Right renal cortex interstitium (tissue), 3 donors: ENCODE measurements at places on chromosomes 2 and 18. TPM values are rescaled to one million over a fixed set of nuclear protein-coding genes. Genes with fewer than 3 reads are reported as not detected.
A peak's percentile ranks its signal among the peaks of the same experiment; 100 is the strongest.

- no peak for DNase-seq
Observed at GRCh38 chr2:46632349-46632748, 153.0 kb downstream of the TMEM247 start.

GRCh38 chr2:96147593-96148201 is 2.5 kb upstream of the DUSP2 start:
- no peak for DNase-seq

DNA sequence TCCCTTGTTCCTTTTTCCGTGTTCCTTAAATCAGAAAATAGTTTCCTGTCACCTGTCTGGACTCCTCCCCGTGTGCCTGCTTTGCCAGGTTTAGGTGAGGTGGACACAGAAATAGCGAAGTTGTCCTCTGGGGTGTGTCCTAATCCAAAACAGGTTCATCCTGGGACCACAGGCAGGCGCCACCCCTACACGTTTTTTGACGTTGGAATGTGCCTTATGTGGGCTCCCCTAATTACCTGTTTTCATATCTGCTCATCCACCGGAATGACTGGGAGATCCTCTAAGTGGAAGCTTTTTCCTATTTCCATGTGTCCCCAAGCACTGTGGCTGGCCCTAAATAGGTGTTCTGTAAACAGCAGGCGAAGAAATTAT is 49.0 kb upstream of the PAIP2B start:
- DNase-seq = no peak

DNA sequence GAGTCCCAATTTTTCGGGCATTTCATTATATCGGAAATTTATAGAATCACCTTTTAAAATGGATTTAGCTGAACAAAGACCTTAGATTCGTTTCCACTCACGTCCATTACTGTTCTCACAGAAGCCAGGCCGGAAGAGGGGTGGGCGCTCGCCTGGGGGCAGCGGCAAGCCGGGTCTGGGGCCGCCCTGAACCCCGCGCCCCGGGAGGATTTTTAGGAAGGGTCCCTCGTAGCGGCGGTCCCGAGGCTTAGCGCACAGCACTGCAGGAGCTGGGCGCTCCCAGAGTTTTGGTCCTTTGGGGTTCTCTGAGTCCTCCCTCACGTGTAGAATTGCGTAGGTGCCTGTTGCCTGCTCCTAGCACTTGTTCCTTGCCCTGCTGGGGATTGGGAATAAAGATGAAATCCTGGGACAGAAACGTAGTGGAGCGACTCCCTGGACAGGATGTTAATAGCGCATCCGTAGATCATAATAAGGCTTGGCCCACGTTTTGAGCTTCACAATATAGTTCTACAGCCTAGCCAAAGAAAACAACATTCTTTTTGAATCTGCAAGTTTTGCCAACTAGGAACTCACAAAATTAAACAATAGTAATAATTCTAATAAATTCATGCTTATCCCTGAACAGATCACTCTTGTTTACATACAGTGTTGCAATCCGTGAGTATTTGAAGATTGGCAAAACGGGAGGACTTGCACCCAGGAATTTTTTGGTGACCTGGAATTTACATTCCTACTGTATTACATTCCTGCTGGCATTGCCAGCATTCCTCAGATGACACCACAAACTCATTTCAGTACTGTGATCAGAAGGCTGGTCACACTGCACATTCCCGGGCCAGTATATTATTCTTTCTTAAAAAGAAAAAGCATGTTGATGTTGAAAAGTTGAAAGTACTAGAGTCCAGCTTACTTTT is 875 bp downstream of the C18orf63 start:
- no peak for DNase-seq

GRCh38 chr2:10168221-10168620 is 45.7 kb downstream of the RRM2 start:
- no peak for DNase-seq

DNA sequence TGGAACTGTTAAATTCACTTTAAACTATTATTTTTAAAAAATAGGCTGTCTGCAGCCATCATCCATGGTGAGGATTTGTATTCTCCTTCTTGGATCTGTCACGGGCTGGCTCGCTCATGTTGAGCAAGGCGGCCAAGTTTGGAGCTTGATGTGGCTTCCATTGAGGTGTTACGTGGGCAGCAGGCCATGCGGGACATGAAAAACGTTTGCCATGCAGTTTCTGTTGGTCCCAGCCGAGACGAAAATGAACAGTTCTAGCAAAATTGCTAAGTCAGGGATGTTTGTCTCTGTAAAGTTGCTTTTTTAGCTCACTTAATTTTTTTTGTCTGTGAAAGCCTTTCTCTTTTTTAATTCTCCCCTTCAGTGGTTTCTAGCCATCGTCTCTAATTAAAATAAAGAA is 70.2 kb upstream of the MGAT5 start:
- no peak for DNase-seq

DNA sequence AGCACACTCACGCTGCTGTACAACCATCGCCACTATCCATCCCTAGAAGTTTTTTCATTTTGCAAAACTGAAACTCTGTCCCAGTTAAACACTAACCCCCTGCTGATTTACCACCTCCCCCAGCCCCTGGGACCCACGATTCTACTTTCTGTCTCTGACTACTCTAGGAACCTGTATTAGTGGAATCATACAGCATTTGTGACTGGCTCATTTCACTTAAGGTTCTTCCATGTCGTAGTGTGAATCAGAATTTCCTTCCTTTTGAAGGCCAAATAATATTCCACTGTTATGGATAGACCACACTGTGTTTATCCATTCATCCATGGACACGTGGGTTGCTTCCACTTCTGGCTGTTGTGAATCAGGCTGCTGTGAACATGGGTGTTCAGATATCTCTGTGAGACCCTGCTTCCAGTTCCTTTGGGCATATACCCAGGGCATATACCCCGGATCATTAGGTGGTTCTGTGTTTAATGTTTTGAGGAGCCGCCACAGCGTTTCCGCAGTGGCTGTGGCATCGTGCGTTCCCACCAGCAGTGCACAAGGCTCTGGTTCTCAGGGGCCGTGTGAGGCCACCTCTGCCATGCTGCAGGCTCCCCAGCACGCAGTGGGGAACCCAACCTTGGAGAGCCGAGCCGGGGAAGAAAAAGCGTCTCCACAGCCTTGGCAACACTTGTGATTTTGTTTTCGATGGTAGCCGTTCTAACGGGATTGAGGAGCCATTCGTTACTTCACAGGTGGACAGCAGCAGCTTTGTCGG is 10.1 kb downstream of the RAMP1 start:
- DNase-seq = no peak

GRCh38 chr2:182921234-182921633 is 54.8 kb upstream of the FRZB start:
- no peak for DNase-seq

- DNase-seq = no peak
Observed at GRCh38 chr2:162838136-162838497, 450 bp downstream of the KCNH7 start.

DNA sequence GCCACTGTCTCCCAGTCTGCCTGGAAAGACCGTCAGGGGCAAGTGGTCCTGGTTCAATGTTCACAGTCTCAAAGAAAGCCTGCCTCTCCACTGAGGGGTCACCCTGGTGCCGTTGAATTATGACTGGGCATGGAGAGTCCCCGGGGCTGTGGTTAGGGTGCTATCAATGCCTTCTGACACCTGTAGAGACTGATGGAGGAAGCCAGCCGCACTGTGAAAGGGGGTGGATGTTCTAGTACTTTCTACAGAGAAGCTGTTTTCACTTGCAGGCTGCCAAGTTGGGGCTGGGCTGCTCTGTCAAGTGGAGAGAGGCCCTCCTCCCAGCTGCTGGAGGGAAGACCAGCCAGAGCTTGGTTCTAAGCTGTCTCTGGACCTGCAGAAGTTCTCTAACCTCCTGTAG is 80.5 kb downstream of the BCL2L11 start:
- DNase-seq = no peak

- no peak for DNase-seq
Observed at GRCh38 chr18:78140294-78140693, 839.3 kb upstream of the SALL3 start.

DNA sequence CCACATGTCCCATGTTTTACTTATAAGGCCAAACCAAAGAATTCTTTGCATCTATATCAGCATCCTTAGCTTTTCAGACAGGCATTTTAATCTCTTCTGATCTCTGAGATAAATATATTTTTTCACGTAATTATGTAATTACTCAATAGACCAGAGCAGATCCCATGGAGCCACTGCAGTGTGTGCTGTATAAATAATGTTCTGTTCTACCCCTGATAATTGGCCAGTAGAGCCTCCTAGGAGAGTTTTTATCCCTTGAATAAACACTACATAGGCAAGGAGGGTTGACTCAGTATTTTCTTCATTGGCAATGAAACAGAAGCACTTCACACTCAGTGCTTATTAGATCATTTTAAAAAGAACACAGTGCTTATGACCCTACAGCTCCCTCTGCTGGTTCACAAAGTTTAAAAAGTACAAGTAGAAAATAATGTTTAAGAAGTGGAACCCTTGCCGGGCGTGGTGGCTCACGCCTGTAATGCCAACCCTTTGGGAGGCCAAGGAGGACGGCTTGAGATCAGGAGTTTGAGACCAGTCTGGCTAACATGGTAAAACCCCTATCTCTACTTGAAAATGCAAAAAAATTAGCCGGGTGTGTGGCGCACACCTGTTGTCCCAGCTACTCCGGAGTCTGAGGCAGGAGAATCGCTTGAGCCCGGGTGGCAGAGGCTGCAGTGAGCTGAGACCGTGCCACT is 91.9 kb downstream of the PPP1R1C start:
- peak; percentile 64 for DNase-seq

- DNase-seq = no peak
Observed at GRCh38 chr18:27996801-27997272, 180.1 kb downstream of the CDH2 start.

DNA sequence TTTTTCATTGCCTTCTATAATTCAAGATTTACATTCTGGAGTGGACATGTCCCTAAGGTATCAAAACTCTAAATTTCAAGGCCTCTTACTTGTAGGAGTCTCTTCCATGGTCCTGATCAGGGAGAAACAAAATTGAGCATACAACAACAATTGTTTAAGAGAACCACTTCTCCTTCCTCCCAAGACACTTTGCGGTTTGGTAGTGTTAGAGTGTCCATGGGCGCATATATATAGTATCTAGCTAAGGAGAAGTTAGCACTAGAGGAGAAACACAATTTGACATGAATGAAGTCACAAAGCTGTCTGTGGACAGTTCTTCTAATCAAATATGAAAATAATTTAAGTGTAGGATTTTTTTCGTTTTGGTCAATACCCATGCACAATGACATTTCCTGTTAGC is 349.1 kb upstream of the MAP2 start:
- DNase-seq = no peak

GRCh38 chr2:104852090-104852666 is 1.7 kb upstream of the POU3F3 start:
- no peak for DNase-seq

DNA sequence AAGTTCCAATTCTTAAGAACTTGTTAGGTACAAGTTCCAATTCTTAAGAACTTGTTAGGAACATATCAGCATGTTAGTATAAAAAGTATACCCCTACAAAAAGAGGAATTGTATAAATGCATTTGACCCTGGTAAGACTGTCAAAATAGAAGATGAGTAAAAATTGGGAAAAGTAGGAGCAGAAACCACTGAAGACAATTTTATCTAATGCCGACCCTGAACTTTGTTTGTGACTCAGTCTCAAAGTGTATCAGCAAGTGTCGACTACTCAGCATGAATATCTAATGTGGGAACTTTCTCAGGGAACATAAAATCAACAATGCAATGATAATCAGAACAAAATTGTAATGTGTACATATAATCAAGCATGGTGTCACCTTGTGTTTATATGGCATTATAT is 583 bp upstream of the CD226 start:
- DNase-seq = no peak

DNA sequence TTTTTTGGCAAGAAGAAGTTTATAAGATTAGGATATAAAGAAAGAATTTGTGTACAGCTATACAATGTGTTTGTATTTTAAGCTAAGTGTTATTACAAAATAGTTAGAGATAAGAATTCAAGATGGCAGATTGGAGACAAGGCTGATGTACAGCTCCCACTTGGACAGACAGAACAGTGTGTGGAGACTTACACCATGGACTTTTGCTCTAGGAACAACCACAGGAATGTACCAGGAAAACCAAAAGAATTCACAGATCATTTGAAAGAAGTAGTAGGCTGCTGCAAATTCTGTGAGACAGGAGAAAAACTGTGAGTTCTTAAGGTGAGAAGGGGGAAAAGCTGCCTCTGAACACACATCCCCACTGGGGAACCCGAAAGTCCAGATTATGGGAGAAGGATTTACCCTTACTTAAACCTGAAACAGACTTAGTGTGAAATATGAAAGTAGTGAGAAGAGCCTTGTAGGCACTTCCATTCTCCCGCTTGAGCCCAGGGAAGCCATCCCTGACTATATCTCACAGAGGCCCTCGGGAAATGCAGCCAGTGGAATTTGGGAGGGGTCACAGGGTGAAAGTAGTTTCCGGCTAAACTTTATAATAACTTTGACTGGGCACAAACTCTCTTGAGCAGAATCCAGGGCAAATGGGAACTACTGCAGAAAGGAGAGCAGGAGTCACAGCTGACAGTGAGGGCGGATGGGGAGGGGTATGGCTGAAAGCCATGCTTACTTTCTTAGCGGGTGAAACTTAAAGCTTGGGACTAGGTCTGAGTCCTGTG is 11.6 kb upstream of the RPRD1A start:
- DNase-seq = no peak

- DNase-seq = no peak
Observed at GRCh38 chr2:224781400-224781799, 65.2 kb upstream of the CCDC195 start.

DNA sequence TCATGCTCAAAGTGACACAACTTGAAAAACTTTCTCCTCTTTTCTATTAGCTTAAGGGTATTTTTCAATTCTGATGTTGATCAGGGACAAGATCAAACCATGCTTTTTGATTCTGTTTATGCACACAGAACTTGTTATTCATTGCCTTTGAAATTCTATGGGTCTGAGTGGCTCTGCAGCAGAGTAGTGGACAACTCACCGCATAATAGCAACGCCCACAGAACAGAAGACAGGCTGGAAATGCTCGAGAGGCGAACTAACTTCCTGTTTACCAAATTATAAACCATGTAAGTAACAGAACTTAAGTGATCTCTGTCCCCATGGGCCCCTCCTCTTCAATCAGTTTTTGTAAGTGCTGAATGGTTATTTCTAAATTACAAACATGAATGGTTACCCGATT is 131.2 kb downstream of the CBLN2 start:
- DNase-seq = no peak

- no peak for DNase-seq
Observed at GRCh38 chr2:190867212-190867611, 13.4 kb upstream of the GLS start.

CHRND gene
- polyA plus RNA-seq = 0.40 TPM

UPP2 gene
- polyA plus RNA-seq = 3.0 TPM

PPP1R1C gene
- polyA plus RNA-seq = 1.8 TPM

FTCDNL1 gene
- polyA plus RNA-seq = 1.2 TPM

MYO7B gene
- polyA plus RNA-seq = 19.9 TPM

CRYBA2 gene
- not detected for polyA plus RNA-seq

PROKR1 gene
- polyA plus RNA-seq = 0.20 TPM

ABCG8 gene
- polyA plus RNA-seq = 0.79 TPM
